Activated T-cell treated with anti-CD3 and anti-CD28 coated beads, Interleukin-2, amount 50 U/mL, for 24 hours (primary cell): ENCODE measurements at places on chromosomes 11 and 22.
A peak's percentile ranks its signal among the peaks of the same experiment; 100 is the strongest.

- DNase-seq: no peak
Observed at GRCh38 chr11:21564833-21565682, 627.8 kb upstream of the ANO5 start.

DNA sequence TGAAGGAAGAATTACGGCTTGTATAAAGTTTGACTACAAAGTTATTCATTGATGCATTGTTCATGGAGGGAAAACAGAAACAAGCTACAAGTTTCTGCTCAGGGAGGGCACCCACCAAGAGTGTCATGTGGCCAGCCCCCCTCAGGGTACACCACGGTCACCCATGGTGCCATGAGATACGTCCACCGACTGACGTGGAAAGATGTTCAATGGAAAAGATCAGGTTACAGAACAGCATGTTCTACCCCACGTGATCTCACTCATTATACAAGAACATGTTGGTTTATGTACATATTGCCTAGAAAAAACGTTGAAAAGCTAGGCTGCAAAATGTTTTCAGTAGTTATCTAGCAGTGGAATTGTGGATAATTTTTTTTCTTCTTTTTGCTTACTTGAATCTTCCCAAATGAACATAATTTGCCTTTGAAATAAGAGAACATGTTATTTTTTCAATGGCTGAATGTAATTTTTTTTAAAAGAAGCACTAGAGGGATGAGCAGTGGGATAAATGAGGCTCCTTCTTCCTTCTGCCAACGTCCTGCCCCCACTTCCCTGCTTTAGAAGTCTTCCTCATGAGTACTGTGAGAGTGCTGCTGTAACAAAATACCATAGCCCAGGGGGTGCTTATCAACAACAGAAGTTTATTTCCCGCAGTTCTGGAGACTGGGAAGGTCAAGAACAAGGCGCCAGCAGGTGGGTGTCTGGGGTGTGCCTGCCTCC lies 22.5 kb downstream of the RCN1 start:
- no peak for DNase-seq

DNA sequence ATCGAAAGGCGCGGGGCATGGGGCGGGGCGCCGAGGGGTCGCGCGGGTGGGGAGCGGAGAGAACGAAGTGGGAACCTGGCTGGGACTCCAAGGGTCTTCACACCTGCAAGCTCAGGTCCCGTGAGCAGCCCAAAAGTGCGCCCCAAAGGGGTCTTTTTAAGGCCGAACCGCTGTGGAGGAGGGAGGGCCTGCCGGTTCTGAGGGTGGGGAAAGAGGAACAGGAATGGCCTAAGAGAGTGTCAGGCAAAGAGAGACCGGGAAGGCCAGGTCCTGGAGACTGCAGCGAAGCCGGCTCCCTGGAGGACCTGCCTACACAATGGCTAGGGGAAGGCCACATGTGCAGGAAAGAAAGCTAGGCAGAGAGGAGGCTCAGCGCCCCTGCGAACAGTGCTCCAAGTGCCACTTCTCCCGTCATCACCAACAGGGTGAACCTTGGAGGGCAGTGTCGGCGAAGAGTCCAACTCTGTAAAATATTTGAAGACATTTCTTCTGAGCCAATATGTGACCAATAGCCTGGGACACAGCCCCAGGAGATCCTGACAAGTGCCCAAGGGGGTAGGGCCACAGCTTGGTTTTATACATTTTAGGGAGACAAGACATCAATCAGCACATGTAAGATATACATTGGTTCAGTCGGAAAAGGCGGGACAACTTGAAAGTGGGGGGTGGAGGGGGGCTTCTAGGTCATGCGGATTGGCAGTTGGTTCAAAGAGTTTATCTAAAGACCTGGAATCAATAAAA lies 710 bp upstream of the DGCR2 start:
- no peak for DNase-seq

DNA sequence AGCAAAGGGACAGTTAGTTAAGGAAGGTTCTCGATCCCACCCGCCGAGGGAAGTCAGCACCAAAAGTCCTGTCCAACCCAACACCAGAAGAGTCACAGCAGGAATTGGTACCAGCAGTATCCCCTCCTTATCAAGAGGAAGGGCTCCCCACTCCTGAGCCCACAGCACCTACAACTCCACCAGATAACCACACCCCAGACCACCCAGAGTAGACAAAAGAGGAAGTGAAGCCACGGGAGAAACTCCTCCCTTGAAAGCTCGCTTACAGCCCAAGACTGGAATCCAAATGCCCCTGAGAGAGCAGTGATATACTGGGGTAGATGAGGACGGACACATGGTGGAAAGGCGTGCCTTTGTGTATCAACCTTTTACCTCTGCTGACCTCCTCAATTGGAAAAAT lies 7.3 kb upstream of the CD5 start:
- DNase-seq: peak; percentile 27

GRCh38 chr11:114678125-114679036 lies at the start of gene NXPE2:
TSS of gene NXPE2 (plus strand) at chr11:114678527. CDS start at chr11:114678576, 49 bp downstream.
- no peak for DNase-seq

- no peak for DNase-seq
Observed at GRCh38 chr22:20671409-20672081, 102.4 kb upstream of the SERPIND1 start.

DNA sequence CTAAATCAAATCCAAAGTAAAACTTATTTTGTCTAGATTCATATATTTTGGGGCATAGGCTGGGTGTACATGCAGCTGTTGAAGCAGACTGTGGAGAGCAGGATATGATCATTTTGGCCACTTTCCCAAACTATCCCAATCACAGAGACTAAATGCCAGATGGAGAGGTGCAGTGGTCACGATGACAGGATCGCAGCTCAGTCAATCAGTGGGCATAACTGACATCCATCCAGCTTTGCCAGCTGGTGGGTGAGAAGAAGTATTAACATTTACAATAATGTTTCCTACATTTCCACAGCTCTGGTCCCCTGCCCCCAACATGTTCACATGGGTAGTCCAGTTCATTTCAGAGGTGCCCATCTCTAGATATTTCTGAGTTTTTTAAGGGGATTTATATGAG lies 255.5 kb upstream of the SESN3 start:
- DNase-seq: no peak

GRCh38 chr22:39205344-39206021 lies 39.3 kb downstream of the PDGFB start:
- peak; percentile 39 for DNase-seq

GRCh38 chr22:30514252-30514651 lies 8.8 kb upstream of the SEC14L4 start:
- no peak for DNase-seq

DNA sequence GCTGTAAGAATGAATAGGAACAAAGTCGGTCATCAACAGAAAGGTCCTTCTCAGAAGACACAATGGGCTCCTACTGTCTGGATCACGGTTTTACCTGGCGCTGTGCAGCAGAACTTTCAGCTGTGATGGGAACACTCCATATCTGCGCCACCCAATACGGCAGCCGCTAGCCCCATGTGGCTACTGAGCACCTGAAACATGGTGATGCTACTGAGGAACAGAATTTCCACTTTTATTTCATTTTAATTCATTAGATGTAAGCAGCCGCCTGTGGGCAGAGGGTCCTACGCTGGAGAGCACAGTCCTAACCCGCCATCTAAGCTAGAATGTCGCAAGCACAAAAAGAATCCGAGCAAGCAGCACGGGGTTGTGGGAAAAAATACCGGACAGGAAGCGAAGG lies 2.7 kb downstream of the SULT4A1 start:
- DNase-seq: no peak

- no peak for DNase-seq
Observed at GRCh38 chr22:25014896-25015755, 62.6 kb downstream of the KIAA1671 start.

- no peak for DNase-seq
Observed at GRCh38 chr11:72418834-72419560, 15.3 kb downstream of the CLPB start.

GRCh38 chr11:1302041-1302460 lies 7.4 kb downstream of the TOLLIP start:
- DNase-seq: peak; percentile 17

- no peak for DNase-seq
Observed at GRCh38 chr11:8260202-8260966, 3.3 kb downstream of the LMO1 start.

DNA sequence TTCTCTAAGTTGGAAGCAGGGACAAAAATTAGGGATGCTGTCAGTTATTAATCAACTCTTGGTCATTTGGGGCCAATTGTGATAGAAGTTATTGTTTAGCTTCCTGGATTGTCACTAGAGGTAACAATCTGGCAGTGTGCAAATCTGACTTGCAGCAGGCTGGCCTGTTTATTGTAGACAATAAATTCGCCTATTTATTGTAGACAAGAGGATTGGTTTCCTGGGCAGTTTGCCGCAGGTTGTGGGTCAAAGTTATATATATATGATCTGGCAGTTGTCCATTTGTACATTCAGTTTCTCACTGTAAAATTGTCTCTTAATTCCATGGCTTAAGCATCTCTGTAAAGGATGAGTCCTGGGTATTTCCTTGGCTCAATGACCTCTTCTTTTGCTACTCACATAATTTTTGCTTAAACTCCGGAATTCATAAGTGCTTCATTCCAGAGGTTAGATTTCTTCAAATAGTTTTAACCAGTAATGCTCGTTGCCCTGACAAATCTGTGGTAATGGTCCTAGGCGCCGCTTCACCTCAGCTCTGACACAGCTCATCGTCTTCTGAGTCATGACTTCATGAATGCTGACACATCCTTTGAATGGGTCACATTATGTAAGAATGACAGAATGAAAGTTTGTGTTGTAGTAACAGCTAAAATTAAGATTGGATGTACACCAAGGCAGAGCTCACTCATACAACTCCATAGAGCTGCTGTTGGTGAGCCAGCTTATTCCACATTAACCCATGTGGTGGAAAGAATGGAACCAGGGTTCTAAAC lies 7.8 kb upstream of the MMP3 start:
- DNase-seq: no peak

GRCh38 chr22:50251477-50252081 lies 514 bp upstream of the HDAC10 start:
- DNase-seq: peak; percentile 55

GRCh38 chr11:60088364-60088763 lies at the start of gene MS4A2:
TSS of gene MS4A2 (plus strand) at chr11:60088664. CDS start at chr11:60088766, 102 bp downstream.
- no peak for DNase-seq

- DNase-seq: no peak
Observed at GRCh38 chr11:12692229-12693075, 18.2 kb downstream of the TEAD1 start.

DNA sequence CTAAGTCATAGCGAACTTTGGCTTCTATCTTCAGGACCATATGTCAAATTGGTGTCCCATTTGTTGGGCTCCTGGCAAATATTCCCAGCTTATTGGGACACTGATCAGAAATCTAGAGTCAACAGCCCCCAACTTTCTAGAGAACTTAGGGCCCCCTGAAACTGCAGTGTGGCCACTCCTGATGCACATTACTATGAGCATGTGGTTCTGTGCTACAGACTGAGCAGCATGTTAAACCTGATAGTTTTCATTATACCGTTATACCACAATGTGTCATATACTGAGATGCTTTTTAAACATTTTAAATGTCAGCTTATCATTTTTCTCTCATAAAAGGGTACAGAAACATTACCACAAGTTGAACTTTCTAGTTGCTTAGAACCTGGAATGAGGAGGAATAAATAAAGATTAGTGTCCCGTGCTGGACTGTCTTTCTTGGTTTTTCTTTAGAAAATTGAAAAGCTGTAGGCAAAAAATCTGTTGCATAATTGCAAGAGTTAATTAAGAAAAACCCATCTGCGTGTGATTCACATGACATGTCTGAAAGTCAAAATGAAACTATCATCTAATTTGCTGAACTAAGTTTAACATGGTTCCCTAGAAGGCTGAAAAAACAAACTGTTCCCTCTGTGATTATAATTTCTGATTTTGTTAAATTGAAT lies 16.4 kb upstream of the CTSC start:
- no peak for DNase-seq

- no peak for DNase-seq
Observed at GRCh38 chr11:1768141-1768469, 4.4 kb upstream of the CTSD start.

GRCh38 chr11:63941901-63942300 lies 3.1 kb downstream of the NAA40 start:
- DNase-seq: no peak
